IPS DF 6.9 (cell line): ENCODE measurements at places on chromosomes 2 and 18.

- H3K4me1 ChIP-seq, result peaks cover 7% of the 10 kb centered on the region
- no peak for DNase-seq
- H3K27me3 ChIP-seq, result no peaks in the 10 kb centered on the region
- H3K36me3 ChIP-seq, result no peaks in the 10 kb centered on the region
- no peak overlapping the region for H3K4me3 ChIP-seq
These were observed 262.6 kb upstream of the DDX18 start for GRCh38 chr2:117551858-117552257.

DNA sequence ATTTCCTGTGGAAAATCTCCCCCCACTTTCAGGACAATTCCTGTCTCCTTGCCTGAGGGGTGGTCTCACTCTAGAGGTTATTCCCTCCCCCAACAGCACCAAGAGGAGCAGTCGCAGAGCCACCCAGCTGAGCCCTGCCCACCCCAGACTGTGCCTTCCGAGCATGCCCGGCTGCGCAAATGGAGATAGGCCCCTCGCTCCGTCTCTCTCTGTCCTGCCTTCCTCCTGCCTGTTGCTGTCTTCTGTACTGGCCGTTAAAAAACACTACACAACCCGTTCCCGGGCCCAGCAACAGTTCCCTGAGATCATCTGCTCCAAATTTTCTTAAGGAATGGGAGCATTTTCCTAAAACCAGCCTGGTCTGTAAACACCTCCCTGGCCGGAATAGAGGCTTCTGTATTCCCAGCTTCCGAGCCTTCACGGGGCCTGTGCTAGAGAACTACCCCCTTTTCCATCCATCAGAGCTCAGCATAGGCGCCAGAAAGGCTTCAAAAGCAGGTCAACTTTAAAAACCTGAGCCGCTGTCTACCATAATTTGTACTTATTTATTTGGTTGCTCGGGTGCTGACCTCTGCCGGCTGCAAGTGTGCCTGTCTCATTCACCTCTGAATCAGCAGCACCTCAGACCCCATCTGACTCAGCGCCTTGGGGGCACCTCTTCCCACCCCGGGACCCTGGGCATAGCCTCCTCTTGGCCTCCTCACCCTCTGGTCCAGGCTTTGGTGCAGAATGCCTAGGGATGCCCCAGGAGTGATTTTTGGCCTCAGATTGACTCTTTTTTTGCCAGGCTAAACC lies 159.4 kb downstream of the PXDN start:
- no peaks in the 10 kb centered on the region for H3K36me3 ChIP-seq
- no peak overlapping the region for H3K4me3 ChIP-seq
- no peaks in the 10 kb centered on the region for H3K4me1 ChIP-seq
- H3K27me3 ChIP-seq, result no peaks in the 10 kb centered on the region
- no peak for DNase-seq

- no peaks in the 10 kb centered on the region for H3K36me3 ChIP-seq
- no peak for DNase-seq
- H3K4me1 ChIP-seq, result no peaks in the 10 kb centered on the region
- H3K4me3 ChIP-seq, result no peak overlapping the region
These were observed 17.1 kb downstream of the PSD4 start for GRCh38 chr2:113190871-113191270.

- DNase-seq, result no peak
- H3K36me3 ChIP-seq, result no peaks in the 10 kb centered on the region
- H3K4me3 ChIP-seq, result no peak overlapping the region
These were observed 30.1 kb downstream of the TGIF1 start for GRCh38 chr18:3479978-3480509.

DNA sequence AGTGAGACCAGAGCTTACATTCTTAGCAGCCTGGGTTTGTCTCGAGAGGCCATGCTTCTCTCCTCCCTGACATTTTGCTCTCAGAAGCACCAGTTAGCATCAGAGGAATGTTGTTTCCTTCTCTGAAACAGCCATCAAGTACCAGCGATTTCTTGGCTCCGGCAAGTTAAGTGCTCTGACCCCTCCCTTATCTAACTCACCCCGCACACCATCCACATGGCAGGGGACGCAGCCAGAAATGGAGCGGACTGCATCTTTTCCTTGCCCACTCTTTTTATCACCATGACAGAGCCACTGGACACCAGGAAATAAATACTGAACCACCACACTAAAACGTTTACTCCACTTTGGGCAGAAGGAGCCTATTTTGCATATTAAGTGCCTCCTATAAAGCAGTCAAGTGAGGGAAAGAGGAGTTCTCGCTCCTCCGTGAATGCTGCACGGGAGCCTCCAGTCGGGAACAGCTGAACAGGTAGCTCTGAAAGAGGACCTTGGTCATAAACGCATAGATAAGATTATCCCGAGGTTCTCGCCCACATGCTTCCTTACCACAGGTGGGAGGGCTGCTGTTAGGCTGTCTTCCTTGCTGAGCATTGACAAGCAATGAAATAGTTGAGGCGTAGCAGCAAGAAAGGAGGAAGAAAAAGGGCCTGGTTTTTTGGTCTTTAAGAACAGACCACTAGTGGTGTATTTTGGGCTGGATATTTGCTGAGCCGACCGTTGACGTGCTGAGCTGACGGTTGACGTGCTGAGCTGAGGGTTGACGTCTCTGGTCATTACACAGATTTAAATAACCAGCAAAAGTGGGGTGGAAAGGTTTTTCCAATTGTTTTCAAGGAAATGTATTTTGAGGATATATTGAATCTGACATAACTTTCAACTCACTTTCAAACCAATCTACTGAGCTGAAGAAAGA lies 71.4 kb upstream of the ITGB6 start:
- no peak overlapping the region for H3K4me3 ChIP-seq
- H3K36me3 ChIP-seq, result no peaks in the 10 kb centered on the region
- H3K27ac ChIP-seq, result no peak overlapping the region
- 0 out of 2 replicates have a peak, but pooled peaks cover 1% of the 10 kb centered on the region for H3K27me3 ChIP-seq
- H3K4me1 ChIP-seq, result peaks cover 8% of the 10 kb centered on the region; the same call in 1 of the 2 replicates

DNA sequence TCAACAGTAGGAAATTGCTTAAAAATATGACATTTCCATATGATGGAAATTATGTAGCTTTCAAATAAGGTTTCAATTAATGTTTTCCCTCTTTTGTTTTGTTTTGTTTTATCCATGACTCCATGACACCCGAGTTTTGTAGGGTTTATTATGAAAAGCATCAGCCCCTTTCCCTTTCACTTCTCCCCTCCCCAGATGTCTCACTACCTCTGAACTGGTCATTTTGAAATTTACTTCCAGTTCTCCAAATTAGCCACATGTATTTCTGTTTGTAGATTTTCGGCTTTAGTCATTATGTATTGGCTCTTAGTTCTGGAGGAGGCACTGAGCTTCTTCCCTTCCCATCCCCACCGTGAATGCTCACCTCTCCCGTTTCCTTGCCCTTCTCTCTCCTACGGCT lies 18.6 kb upstream of the VPS4B start:
- no peak overlapping the region for H3K4me3 ChIP-seq
- no peaks in the 10 kb centered on the region for H3K4me1 ChIP-seq
- no peak overlapping the region for H3K27ac ChIP-seq
- no peak for DNase-seq
- no peaks in the 10 kb centered on the region for H3K36me3 ChIP-seq

DNA sequence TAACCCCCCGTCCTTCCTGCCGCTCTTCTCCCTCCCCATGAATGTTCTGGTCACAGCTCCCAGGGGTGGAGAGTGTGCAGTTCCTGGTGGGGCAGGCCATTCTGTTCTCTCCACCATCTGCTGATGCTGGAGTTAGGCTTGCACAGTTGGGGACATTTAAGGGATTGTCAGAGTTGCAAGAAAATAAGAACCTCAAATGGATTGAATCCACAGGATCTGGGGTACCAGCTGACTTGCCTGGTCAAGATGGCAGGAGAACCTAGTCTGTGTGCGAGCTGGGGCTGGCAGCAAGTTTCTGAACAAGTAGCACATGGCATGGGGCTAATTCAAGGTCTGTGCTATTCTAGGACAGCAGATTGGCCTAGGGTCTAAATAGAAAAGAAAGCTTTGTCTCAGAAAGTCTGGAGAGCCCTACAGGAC lies 60.8 kb upstream of the TXNDC2 start:
- no peak overlapping the region for H3K4me3 ChIP-seq
- H3K27ac ChIP-seq, result no peak overlapping the region
- no peaks in the 10 kb centered on the region for H3K27me3 ChIP-seq
- no peaks in the 10 kb centered on the region for H3K4me1 ChIP-seq

DNA sequence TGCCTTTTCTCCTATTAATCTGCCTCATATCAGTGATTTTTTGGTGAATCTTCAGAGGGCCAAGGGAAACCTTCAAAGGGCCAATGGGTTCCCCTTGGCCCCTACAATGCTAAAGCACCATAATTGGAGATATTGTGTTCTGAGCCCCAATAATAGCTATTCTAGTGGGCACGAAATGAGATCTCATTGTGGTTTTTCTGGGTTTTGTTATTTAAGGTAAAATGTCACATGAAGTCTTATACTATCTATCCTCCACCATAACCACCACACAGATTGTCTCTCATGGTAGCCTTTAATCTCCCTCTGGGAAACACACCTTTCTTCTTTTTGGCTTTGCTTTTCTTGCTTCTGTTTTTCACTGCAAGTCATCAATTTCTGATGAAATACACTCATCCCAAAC lies 152.8 kb downstream of the B3GNT2 start:
- no peaks in the 10 kb centered on the region for H3K4me1 ChIP-seq
- DNase-seq, result no peak
- no peaks in the 10 kb centered on the region for H3K36me3 ChIP-seq
- no peaks in the 10 kb centered on the region for H3K27me3 ChIP-seq
- H3K27ac ChIP-seq, result no peak overlapping the region
- H3K4me3 ChIP-seq, result no peak overlapping the region

GRCh38 chr2:27191070-27191829 lies 20.6 kb upstream of the ATRAID start:
- no peak overlapping the region for H3K27ac ChIP-seq
- no peak for DNase-seq
- H3K4me1 ChIP-seq, result no peaks in the 10 kb centered on the region
- H3K27me3 ChIP-seq, result no peaks in the 10 kb centered on the region
- H3K36me3 ChIP-seq, result no peaks in the 10 kb centered on the region
- H3K4me3 ChIP-seq, result no peak overlapping the region

GRCh38 chr2:185221-185620 lies 78.6 kb downstream of the SH3YL1 start:
- no peaks in the 10 kb centered on the region for H3K27me3 ChIP-seq
- no peak overlapping the region for H3K27ac ChIP-seq
- DNase-seq, result no peak
- H3K4me3 ChIP-seq, result no peak overlapping the region

GRCh38 chr2:206971805-206972204 lies 32.5 kb downstream of the CPO start:
- H3K4me1 ChIP-seq, result 0 out of 2 replicates have a peak, but pooled peaks cover 1% of the 10 kb centered on the region
- no peak overlapping the region for H3K27ac ChIP-seq
- no peaks in the 10 kb centered on the region for H3K36me3 ChIP-seq
- no peaks in the 10 kb centered on the region for H3K27me3 ChIP-seq
- no peak for DNase-seq

- H3K27ac ChIP-seq, result no peak overlapping the region
- H3K27me3 ChIP-seq, result no peaks in the 10 kb centered on the region
- no peaks in the 10 kb centered on the region for H3K4me1 ChIP-seq
- no peak overlapping the region for H3K4me3 ChIP-seq
These were observed 67.2 kb downstream of the POLR1A start for GRCh38 chr2:86038291-86039081.

DNA sequence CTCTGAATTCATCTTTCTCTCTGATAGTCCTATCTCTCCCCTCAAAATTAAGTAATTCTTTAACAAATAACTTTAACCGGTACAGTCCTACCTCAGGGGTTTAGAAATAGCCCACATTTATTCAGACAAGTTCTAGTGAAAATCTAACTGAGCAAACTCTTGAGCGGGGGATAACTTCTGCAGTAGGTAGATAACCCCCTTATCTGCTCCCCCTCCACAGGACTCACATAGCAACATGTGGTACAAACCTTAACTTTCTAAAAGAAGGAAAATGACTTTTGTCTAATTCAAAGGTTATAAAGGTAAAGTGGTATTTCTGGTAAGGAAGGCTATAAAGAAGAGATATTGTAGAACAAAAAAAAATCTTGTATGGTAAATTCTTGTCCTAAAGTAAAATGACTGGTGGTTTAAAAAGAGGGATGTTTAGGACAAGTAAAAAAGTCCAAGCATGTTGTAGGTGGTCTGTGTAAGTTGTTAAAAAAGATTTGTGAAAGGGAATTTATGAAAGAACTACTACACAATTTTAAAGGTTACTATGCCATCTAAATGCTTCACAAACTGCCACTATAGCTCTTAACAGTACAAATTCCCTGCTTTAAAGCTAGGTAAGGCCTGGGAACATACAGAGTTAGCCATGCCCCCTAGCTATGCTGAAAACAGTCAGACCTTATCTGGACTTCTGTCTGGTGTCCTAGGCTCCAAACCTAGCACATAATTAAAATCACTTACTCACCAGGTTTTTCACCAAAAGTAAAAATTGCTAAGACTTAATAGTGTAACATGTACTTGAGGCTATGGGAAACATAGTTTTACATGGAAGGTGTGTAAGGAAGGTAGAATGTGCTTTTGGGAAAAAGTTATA lies 8.1 kb upstream of the RPIA start:
- no peak for DNase-seq
- no peaks in the 10 kb centered on the region for H3K27me3 ChIP-seq
- no peak overlapping the region for H3K4me3 ChIP-seq
- H3K36me3 ChIP-seq, result no peaks in the 10 kb centered on the region
- H3K4me1 ChIP-seq, result no peaks in the 10 kb centered on the region

DNA sequence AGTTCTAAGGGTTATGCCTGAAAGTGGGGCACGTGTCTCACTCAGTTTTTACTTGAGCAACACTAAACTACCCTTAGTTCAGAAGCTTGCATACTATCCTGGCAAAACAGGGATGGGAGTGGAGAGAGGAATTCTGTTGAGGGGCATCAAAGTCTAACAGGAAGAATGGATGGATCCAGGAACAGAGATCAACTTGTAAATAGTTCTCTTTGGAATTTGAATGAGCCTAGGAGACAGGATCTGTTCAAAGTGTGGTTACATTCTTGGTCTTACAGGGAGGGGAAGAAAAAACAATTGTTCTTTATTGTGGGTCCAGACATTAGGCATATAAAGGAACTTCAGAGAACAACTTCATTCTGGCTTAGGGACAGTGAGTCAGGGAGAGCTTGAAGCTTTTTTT lies 560.2 kb downstream of the CNTNAP5 start:
- no peak for DNase-seq
- no peaks in the 10 kb centered on the region for H3K36me3 ChIP-seq
- H3K27me3 ChIP-seq, result no peaks in the 10 kb centered on the region
- H3K4me3 ChIP-seq, result no peak overlapping the region
- H3K4me1 ChIP-seq, result no peaks in the 10 kb centered on the region
